Left lung (tissue), 14 donors: ENCODE measurements at places on chromosomes 1 and 21. TPM values are rescaled to one million over a fixed set of nuclear protein-coding genes. Genes with fewer than 3 reads are reported as not detected.

Gene TEX50
- not detected for total RNA-seq

Gene AXDND1
- not detected for total RNA-seq

GRCh38 chr1:228546541-228547463 lies 59.6 kb downstream of the RNF187 start:
- no peaks in the 10 kb centered on the region for H3K36me3 ChIP-seq
- no peak overlapping the region for H3K4me3 ChIP-seq
- no peaks in the 10 kb centered on the region for H3K4me1 ChIP-seq
- DNase-seq = no peak

GRCh38 chr1:192872010-192872409 lies 63.2 kb downstream of the RGS2 start:
- no peaks in the 10 kb centered on the region for H3K36me3 ChIP-seq
- no peaks in the 10 kb centered on the region for H3K27me3 ChIP-seq
- no peak overlapping the region for H3K4me3 ChIP-seq
- H3K4me1 ChIP-seq = peaks cover 27% of the 10 kb centered on the region
- no peak overlapping the region for H3K27ac ChIP-seq
- DNase-seq = no peak

DNA sequence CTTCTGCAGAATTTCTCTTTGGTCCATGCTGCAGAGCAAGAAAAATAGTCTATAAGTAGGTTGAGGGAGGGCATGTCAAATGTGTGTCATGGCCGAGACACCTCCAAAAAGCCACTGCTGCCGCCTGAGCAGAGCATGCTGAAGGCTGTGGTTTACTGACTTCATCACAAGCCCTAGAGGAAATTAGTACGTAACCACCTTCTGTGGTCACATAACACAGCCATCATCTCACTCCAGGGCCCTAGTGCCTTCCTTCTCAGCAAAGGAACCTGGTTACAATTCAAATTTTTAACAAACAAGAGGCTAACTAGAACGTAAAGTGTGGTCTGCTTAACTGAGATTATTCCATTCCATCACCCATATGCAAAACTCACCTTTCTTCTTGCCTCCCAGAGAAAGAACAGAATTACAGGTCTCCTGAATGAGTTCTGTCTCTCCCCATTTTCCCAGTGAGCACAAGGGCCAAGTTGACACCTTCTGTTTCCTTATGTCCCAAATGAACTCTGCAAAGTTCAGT lies at the start of gene PTPN22:
TSS of gene PTPN22 (minus strand) at position 116 of the 517 bp plus-strand sequence.
- no peaks in the 10 kb centered on the region for H3K36me3 ChIP-seq
- H3K27me3 ChIP-seq = no peaks in the 10 kb centered on the region
- H3K4me3 ChIP-seq = no peak within 1 kb of the TSS
- H3K4me1 ChIP-seq = peaks cover 63% of the 10 kb centered on the region
- no peak for DNase-seq

DNA sequence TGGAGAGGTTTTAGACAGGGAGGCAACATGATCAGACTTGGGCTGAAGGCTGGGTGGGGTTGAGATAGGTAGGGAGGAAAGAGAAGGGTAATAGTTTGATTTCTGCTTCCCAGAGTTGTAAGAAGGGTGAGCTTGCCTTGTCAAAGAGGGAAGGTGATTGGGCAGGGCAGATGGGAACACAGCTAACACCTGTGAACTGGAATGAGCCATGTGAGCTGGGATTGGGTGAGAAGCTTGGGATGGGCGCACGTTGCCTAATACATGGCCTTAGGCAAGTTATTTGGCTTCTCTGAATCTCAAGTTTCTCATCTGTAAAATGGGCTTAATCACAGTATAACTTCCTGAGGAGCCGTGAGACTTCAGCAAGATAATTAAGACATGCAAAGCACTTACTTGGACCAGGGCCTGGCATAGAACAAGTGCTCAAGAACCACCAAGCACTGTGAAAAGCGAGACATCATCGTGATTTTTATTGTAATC lies 33.8 kb upstream of the ID3 start:
- H3K4me1 ChIP-seq = no peaks in the 10 kb centered on the region
- no peaks in the 10 kb centered on the region for H3K36me3 ChIP-seq
- H3K27ac ChIP-seq = no peak overlapping the region
- no peak for DNase-seq
- H3K4me3 ChIP-seq = no peak overlapping the region

DNA sequence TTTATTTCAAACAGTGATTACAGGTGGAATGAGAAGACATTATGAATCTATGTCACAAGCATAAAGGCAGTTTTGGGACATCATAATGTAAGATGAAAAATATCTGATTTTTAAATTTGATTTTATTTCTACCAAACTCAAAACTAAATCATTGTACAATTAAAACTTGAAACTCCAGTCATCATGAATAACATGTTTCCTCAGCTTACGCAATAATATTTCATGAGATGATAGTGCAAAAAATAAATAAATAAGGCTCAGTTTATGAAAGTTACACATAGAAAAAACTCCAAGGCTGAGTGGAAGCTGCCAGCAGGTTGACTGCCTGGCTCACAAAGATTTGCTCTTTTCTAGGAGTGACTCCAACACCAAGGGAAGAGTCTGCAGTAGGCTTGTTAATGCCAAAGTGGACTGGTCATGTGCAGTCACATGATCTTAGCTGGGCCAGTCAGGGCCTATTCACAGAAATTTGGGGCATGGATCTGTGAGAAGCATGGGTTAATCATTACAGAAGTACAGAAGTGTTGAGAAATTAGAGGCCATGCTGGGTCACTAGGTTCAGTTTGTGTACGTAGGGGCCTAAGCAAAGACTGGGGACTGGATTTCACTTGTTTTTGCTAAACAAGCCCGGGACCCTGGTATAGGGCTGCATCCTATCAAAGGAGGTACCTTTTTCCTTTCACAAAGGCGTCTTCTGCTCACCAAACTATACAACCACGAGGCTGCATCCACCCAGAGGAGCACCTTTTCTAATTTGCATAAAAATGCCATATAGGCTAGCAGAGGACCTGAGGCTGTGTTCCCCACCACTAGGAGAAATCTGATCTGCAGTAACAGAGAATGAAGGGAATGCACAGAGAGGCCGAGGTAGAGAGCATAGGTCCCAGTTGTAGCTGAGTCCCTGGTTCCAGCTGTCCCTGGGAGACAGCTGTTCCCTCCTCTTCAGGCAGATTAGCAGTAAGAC lies 4.9 kb upstream of the ABCA4 start:
- H3K36me3 ChIP-seq = no peaks in the 10 kb centered on the region
- H3K27me3 ChIP-seq = no peaks in the 10 kb centered on the region
- H3K4me3 ChIP-seq = no peak overlapping the region
- DNase-seq = no peak

- H3K27me3 ChIP-seq = no peaks in the 10 kb centered on the region
- H3K27ac ChIP-seq = no peak overlapping the region
- H3K4me3 ChIP-seq = no peak overlapping the region
- H3K4me1 ChIP-seq = peaks cover 13% of the 10 kb centered on the region
- no peaks in the 10 kb centered on the region for H3K36me3 ChIP-seq
- DNase-seq = peak; percentile 37
Observed at GRCh38 chr1:245060684-245061374, 94.0 kb upstream of the KIF26B start.

- H3K27me3 ChIP-seq = peaks cover 68% of the 10 kb centered on the region
- DNase-seq = peak; percentile 72
- peak overlapping the region; percentile 48 for H3K4me3 ChIP-seq
- no peaks in the 10 kb centered on the region for H3K4me1 ChIP-seq
- peak overlapping the region; percentile 26 for H3K27ac ChIP-seq
Observed at GRCh38 chr21:46099476-46099875, 1.6 kb downstream of the COL6A2 start.
